Fibroblast of pulmonary artery (primary cell): ENCODE measurements at places on chromosomes 7 and 10.
A peak's percentile ranks its signal among the peaks of the same experiment; 100 is the strongest.

DNA sequence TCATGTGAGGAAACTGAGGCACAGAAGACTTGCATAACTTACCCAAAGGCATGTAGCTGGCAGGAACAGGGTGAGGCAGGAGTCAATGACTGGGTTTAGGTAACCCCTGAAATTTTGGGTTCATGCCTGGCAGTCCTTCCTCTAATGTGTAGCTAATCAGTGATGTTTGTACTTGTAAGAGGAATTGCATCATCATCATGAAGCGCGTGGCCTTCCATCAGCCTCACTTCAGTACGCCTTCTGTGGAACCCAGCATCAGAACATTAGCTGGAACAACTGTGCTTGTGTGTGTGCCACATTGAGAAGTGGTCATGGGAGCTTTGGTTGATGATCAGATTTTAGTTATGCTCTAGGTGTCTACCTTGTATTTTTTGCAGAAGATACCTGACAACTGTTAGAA, 18.2 kb upstream of the STMP1 start:
- DNase-seq = peak; percentile 22

DNA sequence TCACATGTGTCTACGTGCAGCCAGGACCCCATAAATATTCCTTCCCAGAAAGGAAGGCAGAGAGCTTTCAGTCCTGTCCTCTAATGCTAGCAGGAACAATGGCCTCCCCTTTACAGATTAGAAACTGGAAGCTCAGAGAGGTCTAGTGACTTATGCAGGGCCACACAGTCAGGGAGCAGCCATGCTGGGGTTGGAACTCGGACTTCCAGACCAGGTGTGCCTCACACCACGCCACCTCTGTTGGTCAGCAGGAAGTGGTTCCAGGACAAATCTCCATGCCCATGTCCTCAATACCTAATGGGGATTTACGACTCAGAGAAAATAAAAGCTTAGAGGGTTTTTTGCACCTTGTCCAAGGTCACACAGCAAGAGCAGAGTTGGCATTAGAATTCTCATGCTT, 378.9 kb downstream of the RPS24 start:
- DNase-seq = no peak

- no peak for DNase-seq
Measured at GRCh38 chr10:6346631-6347030, 143.9 kb downstream of the PFKFB3 start.

- peak; percentile 89 for DNase-seq
Measured at GRCh38 chr10:60114765-60115586, 208.6 kb upstream of the CCDC6 start.

- no peak for DNase-seq
Measured at GRCh38 chr7:139091677-139091996, 17.9 kb downstream of the ZC3HAV1 start.

DNA sequence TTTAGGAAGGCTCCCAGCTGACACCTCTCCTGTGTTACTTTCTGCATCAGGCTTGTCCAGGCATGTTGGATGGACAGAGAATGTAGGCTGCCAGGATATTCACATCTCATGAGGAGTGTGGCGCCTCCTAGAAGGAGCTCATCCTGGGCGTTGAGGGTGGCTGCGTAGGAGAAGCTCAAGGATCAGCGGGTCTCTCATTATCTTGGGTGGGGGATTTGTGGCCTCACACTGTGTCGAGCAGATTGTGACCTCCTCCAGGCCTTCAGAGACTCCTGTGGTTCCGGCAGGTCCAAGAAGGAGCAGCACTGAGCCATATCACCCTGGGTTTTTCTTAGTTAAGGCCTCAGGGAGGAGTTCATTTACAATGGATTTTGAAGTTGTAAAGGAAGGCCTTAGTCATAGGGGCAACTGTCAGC, 8.7 kb upstream of the COBL start:
- DNase-seq = no peak

DNA sequence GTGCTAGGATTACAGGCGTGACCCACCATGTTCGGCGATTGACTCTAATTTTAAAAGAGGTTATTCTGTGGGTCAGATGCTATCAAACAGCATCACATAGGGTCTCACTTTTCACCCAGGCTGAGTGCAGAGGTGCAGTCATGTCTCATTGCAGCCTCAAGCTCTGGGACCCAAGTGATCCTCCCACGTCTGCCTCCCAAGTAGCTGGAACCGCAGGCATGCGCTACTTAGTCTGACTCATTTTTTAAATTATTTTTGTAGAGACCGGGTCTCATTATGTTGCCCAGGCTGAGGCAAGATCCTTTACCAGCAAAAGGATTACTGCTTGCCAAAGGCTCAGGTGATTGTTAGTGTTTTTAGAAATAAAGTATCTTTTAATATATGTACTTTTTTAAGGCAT, 42.9 kb upstream of the STOX1 start:
- peak; percentile 6 for DNase-seq

DNA sequence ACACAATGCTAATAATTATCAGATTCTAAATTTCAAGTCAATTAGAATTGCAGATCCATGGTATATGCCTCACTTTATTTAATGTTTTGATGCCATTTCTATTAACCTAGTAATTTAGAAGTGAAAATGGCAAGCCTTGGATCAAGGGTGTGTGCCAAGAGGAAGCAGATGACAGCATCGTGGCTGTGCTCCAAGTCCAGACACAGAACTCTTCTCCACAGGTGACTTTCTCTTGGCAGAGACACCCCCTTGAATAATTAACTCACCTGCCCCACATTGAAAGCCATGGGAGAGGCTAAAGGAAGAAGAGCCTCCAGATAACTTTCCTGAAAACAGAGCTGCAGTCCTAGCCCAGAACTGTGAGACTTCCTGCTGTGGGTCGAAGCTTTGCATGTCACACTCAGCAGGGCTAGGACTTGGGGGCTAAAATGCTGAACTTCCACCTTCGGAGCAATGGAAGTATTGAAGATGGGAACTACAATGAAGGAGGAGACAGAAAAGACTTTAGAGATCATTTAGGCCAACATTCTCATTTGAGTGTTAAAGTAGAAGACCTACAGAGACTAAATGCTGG, 996 bp upstream of the C10orf90 start:
- no peak for DNase-seq

- DNase-seq = no peak
Measured at GRCh38 chr7:100897772-100898454, 2.2 kb upstream of the ACHE start.

GRCh38 chr7:22934473-22935065, 79.4 kb downstream of the HYCC1 start:
- no peak for DNase-seq

DNA sequence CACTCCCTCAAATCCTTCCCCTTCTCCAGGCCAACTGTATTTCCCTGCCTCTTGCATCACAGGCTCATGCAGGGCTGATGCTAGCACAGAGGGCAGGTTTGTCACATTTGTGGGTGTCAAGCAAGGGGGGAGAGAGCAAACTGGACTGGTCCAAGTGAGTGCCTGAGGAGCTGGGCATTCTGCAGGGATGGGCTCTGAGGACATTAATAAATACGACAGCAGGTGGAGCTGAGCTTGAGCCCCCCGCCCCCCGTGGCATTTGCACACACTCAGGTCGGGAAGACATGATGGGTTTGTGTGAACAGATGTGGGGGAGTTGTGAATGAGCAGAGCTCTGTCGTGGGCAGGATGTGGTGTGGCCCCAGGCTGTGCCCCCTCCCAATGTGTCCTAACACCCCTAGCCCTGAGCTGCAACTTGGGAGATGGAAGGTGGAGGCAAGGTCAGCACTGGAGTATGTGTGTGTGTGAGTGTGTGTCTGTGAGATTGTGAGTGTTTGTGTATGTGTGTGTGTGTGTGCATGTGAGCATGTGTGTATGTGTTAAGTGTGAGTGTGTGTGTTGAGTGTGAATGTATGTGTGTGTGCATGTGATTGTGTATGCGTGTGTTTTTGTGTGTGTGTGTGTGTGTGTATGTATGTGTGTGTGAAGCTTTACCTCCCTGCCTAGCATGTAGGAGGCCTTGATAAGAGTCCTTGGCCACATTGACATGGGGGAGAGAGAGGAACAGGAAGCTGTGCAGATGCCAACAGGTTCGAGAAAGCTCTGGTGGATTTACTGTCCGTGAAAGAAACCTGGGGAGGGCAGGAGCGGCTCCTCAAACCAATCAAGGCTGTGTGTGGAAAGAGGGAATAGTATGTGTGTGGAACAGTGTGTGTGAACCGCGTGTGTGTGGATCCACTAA, 9.1 kb downstream of the RASSF4 start:
- DNase-seq = no peak

- no peak for DNase-seq
Measured at GRCh38 chr7:8014399-8014798, 45.8 kb downstream of the GLCCI1 start.
